Thyroid gland (tissue), 4 donors: ENCODE measurements at places on chromosomes 5 and 9.

GRCh38 chr9:88258601-88259000, 120.3 kb upstream of the SPATA31C2 start:
- DNase-seq, result peak; percentile 66

DNA sequence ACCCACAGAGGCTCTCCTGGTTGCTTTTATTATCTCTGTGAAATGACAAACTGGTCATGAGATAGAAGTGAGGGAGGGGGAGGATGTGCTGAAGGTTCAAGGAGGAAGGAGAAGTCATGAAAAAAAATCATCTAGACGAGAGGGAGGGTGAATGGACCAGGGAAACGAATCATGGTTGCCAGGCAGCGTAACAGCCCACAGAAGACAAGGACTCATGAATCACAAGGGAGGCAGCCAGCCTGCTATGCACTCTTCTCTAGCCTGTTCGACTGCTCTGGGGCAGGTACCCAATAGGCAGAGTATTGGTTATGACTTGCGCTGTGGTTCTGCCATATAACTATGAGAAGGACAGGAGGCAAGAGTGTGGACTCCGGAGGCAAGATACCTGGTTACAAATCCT, 475.2 kb downstream of the CDK5RAP2 start:
- DNase-seq, result no peak

- DNase-seq, result peak; percentile 19
Observed at GRCh38 chr9:115117999-115118878, at the start of gene TNC. Gene TNC, minus strand, starts transcription at chr9:115118157. Its CDS starts 27,139 bp downstream, at chr9:115091018.

GRCh38 chr5:56814361-56814962, 887 bp upstream of the MAP3K1 start:
- peak; percentile 75 for DNase-seq

GRCh38 chr5:8864053-8864452, 681.8 kb downstream of the SEMA5A start:
- no peak for DNase-seq

DNA sequence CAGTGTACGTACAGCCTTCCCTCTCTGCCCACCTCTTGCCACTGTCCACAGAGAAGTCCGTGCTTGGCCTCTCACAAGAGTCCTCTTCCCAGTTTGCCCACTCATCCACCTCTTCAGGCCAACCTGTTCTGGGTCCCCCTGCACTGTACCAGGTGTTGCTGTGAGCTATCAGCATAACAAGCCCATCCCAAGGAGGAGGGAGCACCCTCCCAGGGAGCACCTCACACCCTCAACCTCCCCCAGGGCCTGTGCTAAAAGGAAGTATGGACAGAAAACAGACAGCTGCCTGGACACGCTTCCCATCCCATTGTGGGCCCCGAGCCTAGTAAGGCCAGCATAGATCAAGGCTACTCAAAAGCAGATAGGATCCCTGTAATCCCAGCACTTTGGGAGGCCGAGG, 114.2 kb upstream of the ICE1 start:
- no peak for DNase-seq

DNA sequence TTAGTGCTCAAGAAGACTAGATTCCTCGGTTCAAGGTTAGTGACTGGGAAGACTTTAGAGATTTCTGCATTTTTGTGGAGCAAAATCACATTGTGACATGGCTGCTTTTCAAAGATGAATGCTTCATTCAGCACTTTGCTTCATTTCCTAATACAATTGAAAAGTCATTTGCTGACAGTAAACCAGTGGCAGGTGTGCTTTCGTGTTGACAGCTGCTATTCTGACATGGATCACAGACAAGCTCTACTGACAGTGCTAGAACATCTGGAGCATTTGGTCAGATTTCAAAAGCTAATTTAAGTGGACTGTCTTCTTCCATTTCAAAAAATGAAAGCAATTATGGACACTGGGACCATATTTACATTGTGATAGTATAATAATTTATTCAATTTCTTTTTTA, 1060.1 kb downstream of the PTPRD start:
- DNase-seq, result no peak

DNA sequence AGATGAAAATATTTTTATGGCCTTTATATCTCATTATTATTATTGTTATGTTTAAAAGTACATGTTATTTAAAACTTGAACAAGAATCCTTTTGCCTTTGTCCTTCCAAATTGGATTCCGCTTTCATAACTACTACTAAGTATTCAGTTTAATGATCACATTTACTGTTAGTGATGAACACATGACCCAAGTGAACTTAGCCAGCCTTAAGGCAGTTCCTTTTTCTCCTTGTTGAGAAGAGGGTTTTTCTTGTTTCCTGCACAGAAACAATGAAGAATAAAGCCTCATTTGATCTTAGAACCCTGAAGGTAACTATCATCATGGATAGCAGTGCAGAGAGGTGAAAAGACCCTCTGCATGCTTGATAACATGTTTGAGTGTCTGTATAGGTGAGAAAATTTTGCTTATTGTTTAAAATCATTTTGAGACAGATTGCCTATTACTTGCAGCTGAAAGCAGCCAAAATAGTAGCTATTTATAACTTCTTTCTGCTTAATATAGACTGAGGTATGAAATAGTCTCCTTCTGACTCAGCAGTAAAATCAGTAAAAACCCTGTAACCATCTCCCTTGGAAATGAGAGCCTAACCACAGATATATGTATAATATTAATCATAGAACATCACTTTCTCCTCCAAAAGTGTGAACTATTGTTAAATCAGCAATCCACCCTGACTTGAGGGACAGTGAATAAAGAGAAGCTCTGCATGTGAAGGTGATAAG, 266.2 kb downstream of the SPATA31D1 start:
- DNase-seq, result no peak

GRCh38 chr9:20853866-20854265, 169.8 kb downstream of the FOCAD start:
- DNase-seq, result no peak

DNA sequence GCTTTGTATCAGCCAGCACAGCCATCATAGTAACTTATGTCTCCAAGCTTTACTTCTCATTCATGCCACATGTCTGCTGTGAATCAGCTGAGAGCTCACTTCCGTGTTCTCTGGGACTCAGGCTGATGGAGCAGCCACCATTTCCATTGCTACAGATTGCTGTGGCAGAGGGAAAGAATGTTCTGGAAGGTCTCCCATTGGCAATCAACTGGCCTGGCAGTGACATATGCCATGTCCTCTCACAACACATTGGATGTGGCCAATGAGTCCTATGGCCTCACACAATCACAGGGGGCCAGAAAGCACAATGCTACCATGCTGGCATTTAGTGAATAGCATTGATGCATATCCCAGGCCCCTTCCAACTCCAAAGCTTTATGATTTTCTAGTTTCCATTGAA, 44.1 kb downstream of the KIF4B start:
- no peak for DNase-seq

- no peak for DNase-seq
Observed at GRCh38 chr5:132797651-132798050, 15.5 kb upstream of the SOWAHA start.

DNA sequence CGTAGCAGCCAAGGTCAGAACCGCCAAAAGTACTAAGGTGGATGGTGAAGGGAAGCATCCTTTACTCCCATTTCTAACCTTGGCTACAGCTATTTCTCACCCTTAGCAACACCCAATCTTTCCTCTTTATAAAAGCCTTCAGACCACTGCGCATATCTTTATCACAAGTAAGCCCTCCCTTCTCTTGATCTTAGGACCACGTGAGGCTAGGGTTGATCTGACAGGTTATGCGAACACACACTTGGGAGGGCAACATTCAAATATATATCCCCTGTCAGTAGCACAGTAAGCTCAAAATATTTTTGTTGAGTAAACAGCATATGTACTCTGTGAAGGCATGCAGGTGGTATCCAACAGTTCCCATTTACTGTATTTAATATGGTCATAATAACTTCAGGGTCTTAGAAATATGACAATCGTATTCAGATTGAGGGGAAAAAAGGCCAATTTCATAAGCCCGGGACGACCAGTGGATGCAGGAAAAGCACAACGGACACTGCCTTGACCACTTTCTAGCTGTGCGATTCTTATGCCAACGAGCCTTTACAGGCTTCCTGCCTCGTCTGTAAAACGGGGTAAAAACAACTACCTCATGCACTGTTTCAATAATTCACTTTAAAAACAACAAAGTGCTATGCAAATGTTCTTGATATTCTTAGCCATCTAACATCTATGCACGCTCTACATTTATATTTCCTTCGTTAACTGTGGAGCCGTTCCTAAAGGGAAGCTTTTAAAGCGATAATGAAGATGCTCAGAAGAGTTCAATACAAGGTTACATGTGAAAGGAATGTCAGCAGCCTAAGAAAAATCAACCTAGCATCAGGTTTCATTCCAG, 1.3 kb downstream of the ARSB start:
- peak; percentile 6 for DNase-seq

DNA sequence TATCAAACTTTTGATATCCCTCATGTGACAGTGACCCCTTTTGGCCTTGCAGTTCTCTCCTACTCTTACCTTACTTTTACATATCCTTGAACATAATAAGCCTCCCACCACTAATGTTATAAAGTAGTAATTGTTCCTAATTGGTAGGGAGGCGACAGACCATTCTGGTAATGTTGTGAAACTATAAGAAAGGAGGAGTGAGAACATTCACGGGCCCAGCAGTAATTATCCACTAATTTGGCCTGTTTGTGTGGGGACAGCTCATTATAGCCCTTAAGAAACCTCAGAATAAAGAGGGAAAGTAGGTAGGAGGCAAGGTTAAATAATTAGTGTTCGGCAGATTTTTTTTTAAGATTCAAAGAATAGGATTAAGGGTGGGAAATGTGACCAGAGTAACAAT, 1046.5 kb upstream of the ARRDC3 start:
- DNase-seq, result no peak

GRCh38 chr5:53782620-53783019, 222.2 kb downstream of the NDUFS4 start:
- DNase-seq, result no peak

DNA sequence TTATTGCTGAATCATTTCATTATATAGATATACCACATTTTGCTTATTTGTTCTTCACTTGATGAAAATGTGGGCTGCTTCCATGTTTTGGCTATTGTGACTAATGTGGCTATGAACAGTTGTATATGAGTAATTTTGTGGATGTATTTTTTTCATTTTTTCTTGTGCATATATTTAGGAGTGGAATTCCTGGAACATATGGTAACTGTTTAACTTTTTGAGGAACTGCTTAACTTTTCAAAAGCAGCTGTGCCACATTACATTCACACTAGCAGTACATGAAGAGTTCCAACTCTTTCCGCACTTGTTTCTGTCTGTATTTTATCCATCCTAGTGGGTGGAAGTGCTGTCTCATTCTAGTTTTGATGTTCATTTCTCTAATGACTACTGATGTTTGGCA, 67.8 kb downstream of the JAK2 start:
- DNase-seq, result no peak

DNA sequence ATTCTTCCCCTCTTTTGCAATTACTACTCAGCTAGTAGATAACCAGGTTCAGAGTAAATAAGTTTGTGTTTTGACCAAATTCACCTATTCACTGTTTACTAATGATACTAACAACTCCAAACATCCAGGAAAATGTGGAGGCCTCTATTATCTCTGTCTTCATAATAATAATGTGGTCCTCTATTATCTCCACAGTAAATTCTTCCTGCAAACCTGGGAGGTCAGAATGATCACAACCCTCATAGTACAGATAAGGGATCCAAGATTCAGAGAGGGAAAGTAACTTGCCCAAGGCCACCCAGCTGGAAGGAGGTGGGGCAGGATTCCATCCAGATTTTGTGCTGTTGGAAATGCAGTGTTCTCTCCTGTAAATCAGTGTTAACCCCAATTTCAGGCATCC, 9.6 kb upstream of the MSX2 start:
- DNase-seq, result no peak

GRCh38 chr5:106086352-106086751, 1584.4 kb downstream of the EFNA5 start:
- no peak for DNase-seq

DNA sequence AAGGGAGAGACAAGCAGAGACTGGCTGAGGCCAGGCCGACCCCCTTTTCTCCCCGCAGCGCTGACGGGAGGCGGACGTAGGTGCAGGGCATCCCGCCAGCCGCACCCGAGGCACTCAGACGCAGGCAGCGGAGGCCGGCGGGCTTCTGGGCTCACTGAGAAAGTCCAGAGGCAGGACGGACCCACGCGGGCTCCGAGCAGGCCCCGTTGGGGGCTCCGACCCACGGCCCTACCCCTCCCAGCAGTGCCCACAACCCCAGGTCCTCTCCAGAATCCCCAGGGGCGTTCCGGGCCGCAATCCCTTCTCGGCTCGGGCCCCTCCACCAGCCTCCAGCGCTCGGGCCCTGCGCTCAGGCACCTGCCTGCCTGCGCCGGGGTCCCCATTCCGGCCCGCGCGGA, 543 bp downstream of the MTMR12 start:
- peak; percentile 79 for DNase-seq

DNA sequence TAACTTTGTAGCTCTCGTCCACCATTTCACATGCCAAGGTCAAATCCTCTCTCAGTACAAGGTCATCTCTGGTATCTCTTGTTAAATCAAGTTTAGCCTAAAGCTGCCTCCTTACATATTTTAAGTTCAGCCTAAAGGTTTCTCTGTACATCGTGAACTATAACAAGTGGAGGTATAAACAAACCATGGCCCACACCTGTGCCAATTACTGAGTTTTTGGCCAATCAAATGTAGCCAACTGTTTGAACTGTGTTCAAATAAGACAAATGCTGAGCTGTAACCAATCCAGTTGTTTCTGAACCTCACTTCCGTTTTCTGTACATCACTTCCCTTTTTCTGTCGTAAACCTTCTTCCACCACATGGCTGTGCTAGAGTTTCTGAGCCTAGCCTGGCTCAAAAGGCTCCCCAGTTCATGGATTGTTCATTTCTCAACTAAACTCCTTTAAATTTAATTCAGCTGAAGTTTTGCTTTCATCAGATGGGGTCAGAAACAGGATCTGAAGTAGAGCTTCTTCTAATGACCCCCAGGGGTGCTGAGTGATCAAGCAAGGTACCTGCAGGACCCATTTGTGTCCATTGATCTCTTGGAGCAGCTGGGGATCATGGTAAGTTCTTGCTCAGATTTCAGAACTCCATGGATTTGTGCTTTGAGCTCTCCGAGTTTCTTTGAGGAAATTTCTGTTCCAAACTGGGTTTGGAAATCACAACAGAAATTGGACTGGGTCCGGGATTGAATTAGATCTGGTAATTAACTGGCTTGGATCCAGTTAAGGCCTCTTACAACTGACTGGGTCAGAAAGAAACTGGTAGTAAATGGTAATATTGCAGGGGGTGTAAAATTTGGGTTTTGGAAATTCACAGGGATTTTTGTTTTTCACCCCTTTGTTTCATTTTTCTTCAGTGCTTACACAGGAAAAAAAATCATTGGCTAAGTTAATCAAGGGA, 11.0 kb upstream of the NANS start:
- no peak for DNase-seq

DNA sequence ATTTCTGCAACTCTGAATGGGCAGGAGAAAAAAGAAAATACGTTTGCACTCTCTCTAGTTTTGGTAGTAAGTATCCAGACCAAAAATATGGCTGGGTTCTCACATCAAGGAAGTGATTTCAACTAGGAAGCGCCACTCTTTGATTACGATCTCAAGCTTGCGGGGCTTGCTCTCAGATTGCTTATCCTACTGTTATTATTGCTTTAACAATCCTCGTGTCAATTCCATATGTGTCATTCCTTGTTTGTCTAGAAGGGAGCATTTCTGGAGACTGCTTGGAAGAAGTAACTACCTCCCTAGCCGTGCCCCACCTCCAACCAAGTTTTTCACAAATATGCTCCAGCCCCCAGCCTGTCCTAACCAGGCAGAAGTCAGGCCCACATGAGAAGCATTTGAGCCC, 3.5 kb downstream of the PRUNE2 start:
- DNase-seq, result no peak
